ENCODE measurements at places on chromosomes 12 and 14.

DNA sequence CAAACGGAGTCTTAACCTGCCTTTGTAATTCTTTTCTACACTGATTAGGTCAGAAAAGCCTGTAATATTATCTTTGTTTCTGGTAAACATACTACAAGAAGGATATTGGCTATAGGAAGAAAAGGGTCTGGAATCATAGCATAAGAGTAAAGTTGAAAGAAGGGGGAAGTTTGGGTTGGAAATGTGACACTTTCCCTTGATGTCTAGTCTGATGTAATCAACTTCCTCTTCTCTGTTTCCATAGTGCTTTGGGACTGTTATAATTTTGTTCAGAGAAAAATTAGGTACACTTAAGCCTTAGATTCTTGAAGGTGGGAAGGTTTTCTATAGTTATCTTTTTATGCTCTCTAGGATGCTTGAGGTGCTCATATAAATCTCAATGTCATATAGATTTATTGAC lies 322.2 kb downstream of the AEBP2 start:
- DNase-seq = no peak

DNA sequence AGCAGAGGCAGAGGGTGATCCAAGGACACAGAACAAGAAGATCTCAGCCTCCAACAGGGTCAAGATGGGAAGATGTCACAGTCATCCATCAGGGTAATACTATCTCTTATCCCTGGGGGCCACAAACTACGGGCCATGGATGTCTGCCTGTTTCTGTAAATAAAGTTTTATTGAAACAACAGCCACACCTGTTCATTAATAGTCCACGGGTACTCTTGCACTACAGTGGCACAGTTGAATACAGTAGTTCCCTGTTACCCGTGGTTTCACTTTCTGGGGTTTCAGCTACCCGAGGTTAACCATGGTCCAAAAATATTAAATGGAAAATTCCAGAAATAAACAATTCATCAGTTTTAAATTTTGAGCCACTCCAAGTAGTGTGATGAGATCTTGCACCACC lies 65.9 kb downstream of the BCL11B start:
- DNase-seq = no peak

DNA sequence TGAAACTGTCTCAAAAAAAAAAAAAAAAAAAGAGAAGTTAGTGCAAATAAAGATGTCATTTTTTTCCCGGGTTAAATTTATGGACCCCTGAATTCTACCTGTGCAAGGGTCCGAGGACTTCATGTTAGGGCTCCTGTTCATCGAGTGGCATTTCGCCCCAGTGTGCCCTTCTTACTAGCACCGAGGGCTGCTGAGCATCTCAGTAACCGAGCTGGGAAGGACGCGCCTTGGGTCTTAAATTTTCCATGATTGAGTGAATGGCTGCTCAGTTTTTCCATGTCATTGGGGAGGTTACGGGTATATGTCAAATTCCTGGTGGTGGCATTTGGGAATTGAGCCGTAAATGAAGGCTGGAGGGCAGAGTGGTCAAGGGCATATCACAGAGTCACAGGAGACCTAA lies 34.9 kb upstream of the MAP1LC3B2 start:
- DNase-seq = no peak

- no peak for DNase-seq
These were observed 86.4 kb downstream of the WSCD2 start for GRCh38 chr12:108215458-108215857.

DNA sequence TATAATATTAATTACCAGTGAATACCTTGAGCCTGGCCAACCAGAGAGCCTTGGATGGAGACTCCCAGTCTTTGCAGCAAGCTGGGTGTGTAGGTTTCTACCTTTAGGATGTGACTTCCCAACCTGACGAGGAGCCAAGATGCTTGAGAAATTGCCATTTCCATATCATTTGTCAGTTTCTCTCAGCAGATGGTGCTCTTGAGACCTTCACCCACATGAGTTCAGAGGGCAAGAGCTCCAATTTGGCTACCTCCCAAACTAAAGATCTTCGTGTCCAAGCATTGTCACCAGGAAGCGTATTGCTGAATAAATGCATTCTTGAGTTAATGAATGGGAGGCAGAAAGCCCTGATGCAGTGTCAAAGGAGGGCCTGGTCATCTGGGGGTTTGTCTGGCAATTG lies 106.4 kb upstream of the TBX5 start:
- DNase-seq = no peak

DNA sequence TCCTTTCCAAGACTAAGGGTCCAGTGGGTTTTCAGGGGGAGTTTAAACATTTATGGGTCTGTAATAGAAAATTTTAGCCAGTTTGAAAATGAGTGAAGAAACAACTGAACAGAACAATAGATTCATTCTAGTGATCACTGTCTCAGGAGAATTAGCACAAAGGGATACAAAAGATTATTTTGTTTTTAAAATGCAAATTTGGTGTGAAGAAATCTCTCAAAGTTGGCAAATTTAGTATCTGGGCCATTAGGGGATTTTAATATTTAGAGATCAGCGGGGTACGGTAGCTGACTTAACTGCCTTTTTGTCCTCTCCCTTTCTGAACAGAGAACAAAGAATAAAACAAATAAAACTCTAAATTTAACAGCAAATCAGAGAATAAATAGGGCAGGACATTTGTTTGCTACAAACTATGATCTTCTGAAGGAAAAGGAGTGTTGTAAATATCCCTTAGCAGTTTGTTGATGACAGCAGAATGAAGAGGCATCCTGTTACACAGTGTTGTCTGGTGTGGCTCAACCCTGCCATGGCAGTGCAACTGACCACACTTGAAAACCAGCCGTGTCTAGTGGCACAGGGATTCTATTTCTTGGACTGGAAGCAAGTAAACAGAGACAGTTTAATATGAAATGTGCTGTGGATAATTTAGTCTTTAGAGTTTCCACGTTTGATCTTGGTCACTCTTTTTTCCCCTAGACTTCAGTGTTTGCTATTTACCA lies 46.3 kb upstream of the LRTM2 start:
- no peak for DNase-seq

DNA sequence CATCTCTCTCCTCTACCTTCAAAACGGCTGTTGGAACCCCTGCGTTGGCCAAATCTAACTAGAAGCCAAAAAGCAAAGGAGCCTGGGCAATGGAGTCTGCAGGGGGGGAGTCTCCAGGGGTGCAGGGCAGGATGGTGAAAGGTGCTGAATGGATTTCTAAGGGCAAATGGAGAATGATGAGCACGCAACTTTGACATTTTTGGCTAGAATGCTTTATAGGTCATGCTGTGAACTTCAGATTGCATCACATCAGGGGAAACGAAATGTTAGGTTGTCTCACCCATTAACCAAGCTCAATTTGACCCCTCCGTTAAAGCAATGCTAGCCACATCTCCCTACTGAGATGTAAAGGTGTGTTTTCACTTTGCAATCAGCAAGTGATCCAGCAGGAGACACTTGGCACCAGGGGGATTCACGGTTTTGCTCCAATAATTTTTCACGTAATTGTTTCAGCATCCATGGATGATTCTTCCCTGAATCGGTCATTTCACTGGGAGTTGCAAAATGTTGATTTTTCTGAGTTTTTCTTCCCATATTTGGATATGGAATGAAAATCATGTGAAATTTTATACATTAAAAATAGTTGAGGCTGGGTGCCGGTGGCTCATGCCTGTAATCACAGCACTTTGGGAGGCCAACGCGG lies 78.0 kb upstream of the MDM1 start:
- DNase-seq = no peak

DNA sequence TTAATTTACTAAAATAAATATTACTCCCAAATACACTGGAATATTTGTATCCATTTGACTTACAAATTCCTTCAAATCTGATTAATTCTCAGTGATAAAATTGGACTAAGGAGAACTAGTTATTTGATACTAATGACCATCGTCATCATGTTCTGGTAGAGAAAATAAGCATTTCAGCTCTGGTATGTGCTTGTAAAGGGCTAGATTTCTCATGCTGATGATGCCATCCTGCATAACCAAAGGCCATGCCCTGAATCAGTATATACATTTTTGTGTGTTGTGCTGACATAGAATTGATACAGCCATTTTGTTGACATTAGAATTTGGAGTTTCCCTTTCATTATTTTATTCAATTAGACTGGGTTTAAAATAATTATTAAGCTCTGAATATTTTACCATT lies 148.9 kb downstream of the PCNX1 start:
- no peak for DNase-seq

- DNase-seq = no peak
These were observed 30.4 kb downstream of the ATP2B1 start for GRCh38 chr12:89678225-89678624.

DNA sequence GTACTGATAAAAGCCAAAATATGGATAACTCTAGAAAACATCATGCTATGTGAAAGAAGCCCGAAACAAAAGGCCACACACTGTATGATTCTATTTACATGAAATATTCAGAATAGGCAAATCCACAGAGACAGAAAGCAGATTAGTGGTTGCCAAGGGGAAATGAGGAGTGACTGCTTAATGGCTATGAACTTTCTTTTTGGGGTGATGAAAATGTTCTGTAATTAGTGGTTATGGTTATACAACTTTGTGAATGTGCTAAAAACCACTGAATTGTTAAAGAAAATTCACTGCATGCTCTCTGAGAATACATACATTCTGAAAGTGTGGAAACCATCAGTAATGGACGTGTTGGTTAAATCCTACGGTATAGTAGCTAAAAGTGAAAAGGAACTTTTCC lies 39.9 kb upstream of the STON2 start:
- DNase-seq = no peak

DNA sequence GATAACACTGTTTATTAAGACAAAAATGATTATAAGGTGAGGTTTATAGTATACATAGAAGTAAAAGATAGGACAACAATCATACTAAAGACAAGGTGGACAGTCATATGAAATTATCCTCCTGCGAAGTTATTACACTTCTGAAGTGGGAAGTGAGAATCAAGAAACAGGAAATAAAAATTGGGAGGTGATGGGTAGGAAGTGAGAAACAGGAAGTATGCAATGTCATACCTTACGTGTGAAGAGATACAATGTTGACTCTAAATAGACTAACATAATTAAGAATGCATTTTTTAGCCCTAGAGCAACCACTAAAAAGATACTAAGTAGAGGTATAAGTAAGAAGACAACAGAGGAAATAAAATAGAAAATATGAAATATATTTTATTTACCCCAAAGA lies 43.7 kb downstream of the GRIN2B start:
- no peak for DNase-seq

DNA sequence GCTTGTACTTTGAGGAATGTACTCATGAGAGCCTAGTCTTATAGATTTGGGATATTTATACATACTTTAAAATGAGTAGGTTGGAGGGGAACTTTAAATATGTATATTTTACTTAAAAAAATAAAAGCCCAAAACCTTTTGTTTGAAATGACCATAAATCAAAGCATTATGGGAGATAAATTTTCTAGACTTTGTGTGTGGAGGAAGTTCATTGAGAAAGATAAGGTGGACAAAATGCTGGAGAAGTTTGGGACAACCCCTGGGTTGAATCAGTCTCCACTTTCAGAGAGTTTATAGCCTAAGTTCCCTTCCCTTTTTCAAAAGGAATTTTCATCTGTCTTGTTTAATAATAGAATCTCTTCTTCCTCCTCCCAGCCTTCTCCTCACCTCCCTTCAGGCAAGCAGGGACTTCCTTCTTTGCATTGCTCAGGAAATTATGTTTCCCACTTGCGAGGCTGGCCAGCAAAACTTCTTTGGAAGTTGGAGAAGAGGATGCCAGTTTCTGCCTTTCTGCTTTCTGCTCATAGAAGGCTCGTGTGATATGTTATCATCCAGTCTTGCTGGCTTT lies 54.2 kb downstream of the CHST11 start:
- no peak for DNase-seq

- DNase-seq = no peak
These were observed 245.5 kb downstream of the PHLDA1 start for GRCh38 chr12:75786070-75786469.

GRCh38 chr14:21748869-21749303 lies 75.3 kb upstream of the OR4E1 start:
- peak; percentile 42 for DNase-seq

DNA sequence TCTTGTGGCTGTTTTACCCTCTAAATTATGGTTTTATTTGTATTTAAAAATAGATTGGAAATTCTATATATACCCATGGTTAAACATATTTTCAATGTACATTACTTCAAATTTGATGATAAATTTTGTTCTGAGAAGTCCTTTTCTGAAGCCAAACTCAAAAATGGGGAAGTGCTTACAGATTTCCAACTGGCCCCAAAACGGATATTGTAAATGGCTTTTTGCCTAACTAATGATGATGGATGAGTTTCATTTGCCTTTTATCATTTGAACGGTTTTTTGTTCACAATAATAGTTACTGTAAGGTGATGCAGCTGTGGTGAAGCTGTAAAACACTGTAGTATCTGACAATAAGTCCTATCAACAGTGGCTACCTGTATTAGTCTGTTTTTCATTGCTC lies 136.9 kb downstream of the FUT8 start:
- no peak for DNase-seq

GRCh38 chr12:98838231-98838647 lies 193.1 kb downstream of the APAF1 start:
- no peak for DNase-seq

GRCh38 chr12:89192429-89192828 lies 159.9 kb downstream of the DUSP6 start:
- DNase-seq = no peak

DNA sequence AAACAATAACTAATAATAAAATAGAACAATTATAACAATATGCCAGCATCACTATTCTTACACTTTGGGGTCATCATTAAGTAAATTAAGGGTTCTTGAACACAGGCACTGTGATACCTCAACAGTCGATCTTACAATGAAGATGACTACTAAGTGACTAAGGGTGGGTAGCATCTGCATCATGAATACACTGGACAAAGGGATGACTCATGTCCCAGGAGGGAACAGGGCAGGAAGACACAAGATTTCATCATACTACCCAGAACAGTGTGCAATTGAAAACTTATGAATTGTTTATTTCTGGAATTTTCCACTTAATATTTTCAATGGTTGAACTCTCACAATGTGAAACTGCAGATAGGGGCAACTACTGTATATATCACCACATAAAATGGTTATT lies 19.7 kb downstream of the TSPAN19 start:
- DNase-seq = no peak

DNA sequence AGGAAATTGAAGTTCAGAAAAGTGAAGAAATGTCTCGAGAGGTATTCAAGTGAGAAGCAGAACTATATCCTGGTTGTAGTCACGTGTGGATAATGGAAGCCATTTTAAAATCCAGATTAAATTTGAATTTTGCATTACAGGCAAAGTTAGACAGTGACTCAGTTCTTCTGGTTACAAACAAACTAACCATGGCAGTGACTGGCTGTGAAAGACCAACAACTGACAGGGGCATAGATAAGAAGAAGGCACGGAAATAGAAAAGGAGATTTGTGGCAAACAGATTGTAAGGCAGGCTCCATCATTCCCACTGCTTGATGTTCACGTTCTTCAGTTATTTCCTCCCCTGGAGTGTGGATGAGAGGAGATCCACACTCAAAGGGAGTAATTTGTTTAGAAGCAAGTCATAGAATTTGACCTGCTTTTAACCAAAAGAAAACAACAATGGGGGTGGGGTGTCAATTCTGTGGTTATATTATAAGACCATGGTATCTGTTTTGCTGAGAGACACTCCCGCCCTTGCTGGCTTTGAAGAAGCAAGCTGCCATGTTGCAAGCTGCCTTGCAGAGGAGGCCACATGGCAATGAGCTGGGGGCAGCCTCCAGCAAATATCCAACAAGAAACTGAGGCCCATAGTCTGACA lies 795.3 kb downstream of the VRK1 start:
- no peak for DNase-seq

Measured in CD4-positive, alpha-beta T cell treated with Interleukin-15 for 1 hour (primary cell).